Stimulated activated CD4-positive, alpha-beta T cell treated with anti-CD3 and anti-CD28 coated beads, Interleukin-4, amount 100 ng/mL, for 24 hours (primary cell): ENCODE measurements at places on chromosomes 5 and 9.

- DNase-seq: no peak
These were observed 442.7 kb downstream of the CDK5RAP2 start for GRCh38 chr9:120137186-120137840.

- DNase-seq: no peak
These were observed 410.2 kb upstream of the SLC30A5 start for GRCh38 chr5:68683632-68684036.

DNA sequence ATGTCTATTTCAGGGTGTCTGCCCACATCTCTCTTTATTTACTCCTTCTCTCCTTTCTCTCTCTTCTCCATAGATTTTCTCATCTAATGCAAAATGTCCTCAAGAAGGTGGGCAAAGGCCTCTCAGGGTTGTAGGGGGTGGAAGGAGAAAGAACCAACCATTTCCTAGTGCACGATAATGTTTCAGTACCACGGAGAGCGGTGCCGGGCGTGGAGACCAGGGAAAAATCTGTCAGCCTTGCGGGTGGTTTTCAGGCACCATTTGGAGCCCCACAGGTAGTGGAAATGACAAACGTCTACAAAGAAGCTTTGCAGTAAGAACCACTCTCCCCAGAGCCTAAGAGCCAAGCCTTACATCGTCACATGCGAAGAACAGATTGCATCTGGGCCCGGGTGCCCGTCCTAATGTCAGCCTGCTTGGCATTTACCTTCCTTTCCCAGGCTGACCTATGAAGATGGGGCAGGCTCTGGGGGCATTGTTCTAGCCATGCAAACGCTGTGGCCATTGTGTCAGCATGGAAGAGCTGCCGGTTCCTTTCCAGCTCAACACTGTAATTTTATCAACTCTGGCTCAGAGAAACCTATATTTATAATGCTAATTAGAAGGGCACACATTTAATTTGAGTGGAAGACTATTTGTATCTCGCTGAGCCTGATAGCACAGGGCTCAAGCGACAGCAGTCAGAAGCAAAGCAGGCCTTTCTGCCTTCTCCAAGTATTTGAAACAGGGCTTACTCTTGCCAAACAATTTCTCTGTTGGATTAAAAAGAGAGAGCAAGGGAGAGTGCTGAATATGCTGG is 430.1 kb upstream of the WWC1 start:
- no peak for DNase-seq

- DNase-seq: no peak
These were observed 31.3 kb upstream of the TAS2R1 start for GRCh38 chr5:9661316-9662015.

GRCh38 chr5:142548739-142549275 is 137.1 kb downstream of the FGF1 start:
- DNase-seq: peak; percentile 31

DNA sequence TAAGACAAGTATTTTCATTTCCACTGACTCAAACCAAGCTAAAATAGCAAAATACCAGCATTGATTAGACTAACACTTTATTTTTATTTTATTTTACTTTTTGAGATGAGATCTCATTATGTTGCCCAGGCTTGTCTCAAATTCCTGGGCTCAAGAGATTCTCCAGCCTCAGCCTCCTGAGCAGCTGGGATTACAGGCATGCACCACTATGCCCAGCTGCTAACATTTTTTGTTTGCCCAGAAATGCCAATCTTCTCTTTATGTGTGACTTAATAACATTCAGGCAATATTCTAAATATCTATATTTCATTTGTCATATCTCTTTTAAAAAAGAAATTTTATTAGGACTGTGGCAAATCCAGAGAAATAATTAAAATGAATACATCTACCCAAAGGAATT is 55.0 kb downstream of the OXCT1 start:
- no peak for DNase-seq

- no peak for DNase-seq
These were observed 15.2 kb downstream of the NANS start for GRCh38 chr9:98071737-98072136.

DNA sequence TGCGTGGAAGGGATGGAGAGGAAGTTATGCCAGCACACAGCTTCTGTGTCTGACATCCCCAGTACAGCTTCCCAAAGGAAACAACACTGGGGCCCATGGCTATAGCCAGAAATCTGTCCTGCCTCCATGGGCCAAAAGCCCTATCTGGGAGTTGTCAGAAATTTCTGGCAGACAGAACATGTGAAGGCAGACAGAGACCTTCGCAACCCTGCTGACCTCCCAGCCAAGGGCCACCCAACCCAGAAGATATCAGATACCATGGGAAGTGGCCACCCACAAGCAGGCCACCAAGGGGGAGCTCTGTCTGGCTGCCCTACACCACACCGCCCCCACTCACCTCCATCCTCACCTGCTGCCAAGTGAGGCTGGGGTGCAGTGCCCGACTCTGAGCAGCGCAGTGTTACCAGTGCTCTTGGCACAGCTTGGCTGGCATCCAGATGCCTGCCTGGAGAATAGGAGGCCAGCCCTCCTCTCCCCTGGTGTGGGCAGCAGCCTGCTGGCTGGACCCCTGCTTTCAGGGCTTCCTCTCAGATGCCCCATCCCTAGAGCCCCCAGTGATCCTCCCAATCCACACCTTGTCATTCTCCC is 61.6 kb upstream of the NEURL1B start:
- DNase-seq: no peak

DNA sequence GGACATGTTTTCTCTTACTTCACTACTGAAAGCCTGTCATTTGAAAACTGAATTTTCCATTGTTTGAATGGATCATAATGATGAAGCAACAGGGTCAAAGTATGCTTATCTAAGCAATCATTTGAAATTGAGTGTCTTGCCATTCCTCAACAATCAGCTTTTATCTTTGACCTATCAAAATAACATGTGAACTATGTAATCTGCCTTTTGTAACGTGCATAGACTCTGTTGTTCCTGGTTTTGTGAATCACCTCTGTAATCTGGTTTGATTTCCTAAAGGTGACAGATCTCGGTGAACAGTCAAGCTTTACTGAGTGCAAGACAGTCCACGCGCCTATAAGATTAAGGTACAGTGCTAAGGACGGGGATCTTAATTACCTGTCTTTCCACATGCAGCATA is 3.3 kb downstream of the MEF2C start:
- no peak for DNase-seq

GRCh38 chr5:74169701-74170100 is 470.8 kb downstream of the ENC1 start:
- DNase-seq: no peak

DNA sequence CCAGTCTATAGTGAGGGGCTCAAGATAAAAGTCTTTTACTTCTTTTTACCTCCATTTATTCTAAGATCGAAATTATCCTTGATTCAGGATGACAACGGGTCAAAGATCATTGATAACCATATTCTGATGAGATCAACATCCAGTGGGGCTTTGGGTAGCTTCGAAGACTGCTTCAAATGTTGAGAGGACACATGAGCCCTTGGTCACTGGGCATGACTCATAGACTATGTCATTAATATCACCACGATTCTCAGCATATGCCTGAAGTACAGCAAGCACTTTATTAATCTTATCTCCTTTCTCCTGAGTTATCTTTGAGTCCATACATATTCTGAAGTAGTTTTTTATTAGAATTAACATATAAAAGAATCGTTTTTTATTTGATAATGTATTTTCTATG is 117.1 kb upstream of the DAB2 start:
- DNase-seq: no peak

DNA sequence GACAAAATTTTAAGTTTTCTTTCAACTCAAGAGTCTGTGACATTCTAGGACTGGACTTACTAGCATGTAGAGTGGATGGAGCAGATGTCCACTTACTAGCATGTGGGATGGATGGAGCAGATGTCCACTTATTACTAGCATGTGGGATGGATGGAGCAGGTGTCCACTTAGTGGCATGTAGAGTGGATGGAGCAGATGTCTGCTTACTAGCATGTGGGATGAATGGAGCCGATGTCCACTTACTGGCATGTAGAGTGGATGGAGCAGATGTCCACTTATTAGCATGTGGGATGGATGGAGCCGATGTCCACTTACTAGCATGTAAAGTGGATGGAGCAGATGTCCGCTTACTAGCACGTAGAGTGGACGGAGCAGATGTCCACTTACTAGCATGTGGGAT is 2.4 kb downstream of the SLC36A1 start:
- DNase-seq: no peak

- no peak for DNase-seq
These were observed 1062.6 kb downstream of the NR2F1-AS1 start for GRCh38 chr5:92518318-92518904.

GRCh38 chr9:17906841-17907778 is 328.2 kb downstream of the SH3GL2 start:
- DNase-seq: no peak

DNA sequence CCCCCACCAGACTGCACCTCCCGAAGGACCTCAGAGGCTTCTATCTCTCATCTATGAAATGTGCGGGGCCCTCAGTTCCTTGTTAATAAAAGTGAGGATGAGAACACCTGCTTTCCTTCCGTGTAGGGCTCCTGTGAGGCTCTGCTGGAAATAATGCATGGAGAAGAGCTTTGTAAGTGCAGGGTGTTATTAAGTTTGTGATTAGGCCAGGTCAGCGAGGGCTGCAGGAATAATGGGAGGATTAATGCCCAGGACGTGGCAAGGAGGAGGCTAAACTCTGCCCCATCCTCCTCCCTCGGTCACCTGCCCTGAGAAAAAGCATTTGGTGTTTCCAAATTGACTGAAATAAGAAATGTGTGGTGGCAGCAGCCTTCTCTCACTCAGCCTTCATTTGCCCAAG is 83.5 kb upstream of the HSPA9 start:
- DNase-seq: no peak

- DNase-seq: no peak
These were observed 122.3 kb upstream of the CCDC112 start for GRCh38 chr5:115418788-115419187.

DNA sequence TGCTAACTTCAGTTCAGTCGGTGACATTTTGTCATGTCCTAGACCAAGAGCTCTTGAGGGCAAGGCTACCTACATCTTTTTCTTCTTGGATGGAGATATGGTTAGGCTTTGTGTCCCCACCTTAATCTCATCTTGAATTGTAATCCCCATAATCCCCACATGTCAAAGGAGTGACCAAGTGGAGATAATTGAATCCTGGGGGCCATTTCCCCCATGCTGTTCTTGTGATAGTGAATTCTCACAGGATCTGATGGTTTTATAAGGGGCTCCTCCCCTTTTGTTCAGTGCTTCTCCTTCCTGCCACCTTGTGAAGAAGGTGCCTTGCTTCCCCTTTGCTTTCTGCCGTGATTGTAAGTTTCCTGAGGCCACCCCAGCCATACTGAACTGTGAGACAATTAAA is 2.1 kb upstream of the CFAP90 start:
- DNase-seq: no peak

- no peak for DNase-seq
These were observed 27.5 kb downstream of the B4GALT1 start for GRCh38 chr9:33139421-33140228.

DNA sequence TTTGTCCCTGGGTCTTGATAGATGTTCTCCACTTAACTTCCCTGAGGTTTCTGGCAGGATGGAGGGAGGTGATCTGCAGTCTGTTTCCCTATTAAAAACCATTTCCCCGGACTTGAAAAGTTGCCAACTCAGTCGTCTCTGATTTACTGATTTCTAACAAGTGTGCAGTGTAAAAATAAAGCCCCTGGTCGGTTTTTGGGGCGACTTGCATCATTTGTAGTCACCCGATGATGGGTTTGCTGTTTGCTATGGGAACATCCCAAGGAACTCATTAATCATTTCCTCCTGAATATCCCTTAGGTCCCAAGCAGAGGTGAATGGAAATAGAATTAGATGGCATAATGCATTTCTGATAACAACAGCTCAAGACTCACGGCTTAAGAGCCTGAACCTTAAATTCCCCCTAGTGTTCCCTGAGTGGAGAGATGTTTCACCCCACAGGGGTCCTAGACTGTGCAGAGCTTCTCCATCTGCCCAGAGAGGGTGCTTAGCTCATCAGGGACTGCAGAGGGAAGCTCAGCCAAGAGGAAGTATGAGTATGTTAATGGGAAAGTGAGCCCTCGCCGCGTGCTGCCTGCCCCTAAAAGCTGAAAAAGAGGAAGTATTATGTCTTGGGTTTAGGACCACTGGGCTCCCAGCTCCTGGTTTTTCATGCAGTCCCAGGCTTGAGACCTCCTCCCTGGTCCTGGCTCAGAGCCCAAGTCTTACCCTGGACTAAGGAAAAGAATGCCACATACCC is 115.1 kb upstream of the DAP start:
- no peak for DNase-seq

- DNase-seq: no peak
These were observed 445.4 kb upstream of the ITGA1 start for GRCh38 chr5:52342361-52342760.

GRCh38 chr5:10831419-10831818 is 70.4 kb upstream of the DAP start:
- DNase-seq: no peak

GRCh38 chr9:37430841-37431597 is 8.5 kb downstream of the GRHPR start:
- no peak for DNase-seq

GRCh38 chr9:69674112-69674685 is 2.0 kb upstream of the APBA1 start:
- no peak for DNase-seq

DNA sequence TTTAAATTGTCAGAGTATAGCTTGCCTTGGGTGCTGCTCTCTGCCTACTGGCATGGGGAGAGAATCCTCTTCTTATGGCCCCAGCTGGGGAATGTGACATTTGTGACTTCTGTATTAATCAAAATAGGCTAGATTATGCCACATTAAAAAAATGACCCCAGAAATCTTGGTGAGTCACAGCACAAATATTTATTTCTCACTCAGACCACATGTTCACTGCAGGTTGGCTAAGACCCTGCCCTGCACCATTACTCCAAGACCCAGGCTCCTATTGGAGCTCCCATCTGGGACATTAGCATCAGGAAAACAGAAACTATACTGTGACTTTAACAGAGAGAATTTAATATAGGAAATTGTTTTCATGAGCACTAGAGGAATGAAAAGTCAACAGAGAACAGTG is 16.6 kb upstream of the WHRN start:
- no peak for DNase-seq

DNA sequence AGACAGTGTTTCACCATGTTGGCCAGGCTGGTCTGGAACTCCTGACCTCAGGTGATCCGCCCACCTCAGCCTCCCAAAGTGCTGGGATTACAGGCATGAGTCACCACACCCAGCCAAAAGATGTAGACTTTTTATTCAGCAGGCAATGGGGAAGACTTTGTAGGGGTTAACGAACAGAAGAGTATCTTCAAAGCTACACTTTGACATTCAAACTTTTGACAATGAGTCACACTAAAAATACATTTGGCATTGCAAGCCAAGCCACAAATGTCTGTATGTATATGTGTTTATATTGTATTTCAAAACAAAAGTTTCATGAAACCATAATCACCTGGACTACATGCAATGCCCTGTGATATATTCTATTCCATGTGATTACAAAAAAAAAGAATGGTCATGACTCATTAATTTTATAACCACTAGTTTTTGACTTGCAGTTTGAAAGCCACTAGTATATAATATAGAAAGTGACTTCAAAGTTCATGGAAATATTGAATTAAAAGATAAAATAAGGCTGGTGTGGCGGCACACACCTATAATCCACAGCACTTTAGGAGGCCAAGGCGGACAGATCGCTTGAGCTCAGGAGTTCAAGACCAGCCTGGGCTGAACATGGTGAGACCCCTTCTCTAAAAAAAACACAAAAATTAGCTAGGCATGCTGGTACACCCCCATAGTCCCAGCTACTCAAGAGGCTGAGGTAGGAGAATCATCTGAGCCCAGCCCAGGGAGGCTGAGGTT is 8.3 kb downstream of the DIMT1 start:
- DNase-seq: no peak

- no peak for DNase-seq
These were observed 32.1 kb upstream of the IL6ST start for GRCh38 chr5:56026863-56027300.

GRCh38 chr5:74816875-74817274 is 49.3 kb downstream of the FAM169A start:
- no peak for DNase-seq
